ENCODE measurements at places on chromosomes 1 and 21.

DNA sequence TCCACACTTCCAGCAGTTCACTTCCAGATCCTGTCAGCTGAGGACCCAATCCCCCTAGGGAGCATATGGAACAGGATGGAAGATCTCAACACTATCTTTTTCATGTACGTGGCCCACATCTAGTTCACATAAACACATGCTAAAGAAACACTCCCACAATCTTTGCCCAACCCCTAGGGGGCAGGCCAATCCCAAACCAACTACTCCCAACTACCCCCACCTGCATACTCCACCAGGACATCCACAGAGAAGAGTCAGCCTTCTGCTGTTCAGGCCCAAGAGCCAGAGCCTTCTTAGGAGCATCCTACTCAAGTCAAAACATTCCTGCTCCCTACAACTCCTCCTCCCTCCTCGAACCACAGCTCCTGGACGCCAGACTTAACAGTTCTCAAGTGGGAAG lies 5.6 kb upstream of the SLC5A9 start:
- DNase-seq = no peak

GRCh38 chr21:31733551-31734149 lies 1.7 kb upstream of the SCAF4 start:
- no peak for DNase-seq

GRCh38 chr1:91712981-91713841 lies 172.7 kb downstream of the TGFBR3 start:
- no peak for DNase-seq

DNA sequence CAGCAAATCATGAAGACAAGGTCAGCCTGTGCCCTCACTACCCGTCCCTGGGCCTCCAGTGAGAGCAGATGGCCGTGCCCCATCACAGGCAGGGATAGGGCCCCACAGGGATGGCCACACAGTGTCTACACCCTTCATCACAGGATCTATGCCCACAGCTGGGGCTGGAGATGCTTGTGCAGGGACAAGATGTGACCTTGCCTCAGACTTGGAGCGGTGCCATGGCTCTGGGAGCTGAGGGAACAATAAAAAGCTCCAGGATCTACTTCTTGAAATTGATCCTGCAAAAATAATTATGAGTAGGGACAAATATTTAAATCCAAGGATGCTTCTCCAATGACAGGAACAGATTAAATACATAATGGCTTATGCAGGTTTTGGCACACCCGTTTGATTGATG lies 25.4 kb upstream of the TCEA3 start:
- no peak for DNase-seq

- DNase-seq = no peak
Observed at GRCh38 chr1:210681158-210681557, 352.5 kb downstream of the HHAT start.

GRCh38 chr1:19456968-19457441 lies 28.3 kb downstream of the CAPZB start:
- DNase-seq = no peak

GRCh38 chr1:201015551-201016091 lies 7.9 kb downstream of the KIF21B start:
- no peak for DNase-seq

DNA sequence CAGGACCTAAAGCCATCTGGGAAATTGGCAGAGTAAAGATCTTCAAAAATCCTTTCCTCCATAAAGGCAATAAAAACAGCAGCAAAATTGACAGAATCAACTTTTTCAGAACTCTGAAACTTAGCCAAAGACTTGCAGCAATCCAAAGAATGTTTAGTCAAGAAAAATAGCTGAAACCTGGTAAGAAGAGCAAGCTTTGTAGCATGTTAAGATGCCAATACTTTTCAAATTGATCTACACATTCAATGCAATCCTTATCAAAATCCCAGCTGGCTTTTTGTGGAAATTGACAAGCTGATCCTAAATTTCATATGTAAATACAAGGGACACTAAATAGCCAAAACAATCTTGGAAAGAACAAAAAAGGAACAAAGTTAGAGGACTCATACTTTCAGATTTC lies 23.8 kb upstream of the FAM163A start:
- no peak for DNase-seq

- DNase-seq = no peak
Observed at GRCh38 chr1:3886691-3887090, 13.4 kb downstream of the C1orf174 start.

- DNase-seq = no peak
Observed at GRCh38 chr1:25893116-25893515, 13.1 kb downstream of the STMN1 start.

GRCh38 chr1:225767634-225768540 lies 9.7 kb upstream of the SRP9 start:
- DNase-seq = no peak

DNA sequence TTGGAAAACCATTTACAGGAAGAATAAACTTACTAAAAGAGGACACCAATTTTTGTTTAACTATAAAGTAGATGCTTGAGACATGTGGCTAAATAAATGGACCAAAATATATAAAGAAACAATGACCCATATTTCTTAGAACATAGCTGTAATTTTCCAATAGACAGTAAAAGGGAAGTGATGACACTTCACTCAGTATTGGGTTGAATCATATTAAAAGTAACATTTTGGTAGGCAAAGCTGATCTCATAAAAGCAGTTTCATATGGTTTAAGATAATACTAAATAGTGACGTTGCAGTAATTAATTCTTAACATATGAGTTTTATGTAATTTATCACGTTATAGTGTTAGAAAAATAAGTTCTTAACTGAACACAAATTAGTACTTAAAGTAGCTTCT lies 308.9 kb upstream of the RUNX1 start:
- no peak for DNase-seq

GRCh38 chr21:41045534-41046268 lies 122.3 kb upstream of the BACE2 start:
- DNase-seq = no peak

GRCh38 chr1:153202006-153202405 lies 1.2 kb upstream of the LELP1 start:
- no peak for DNase-seq

DNA sequence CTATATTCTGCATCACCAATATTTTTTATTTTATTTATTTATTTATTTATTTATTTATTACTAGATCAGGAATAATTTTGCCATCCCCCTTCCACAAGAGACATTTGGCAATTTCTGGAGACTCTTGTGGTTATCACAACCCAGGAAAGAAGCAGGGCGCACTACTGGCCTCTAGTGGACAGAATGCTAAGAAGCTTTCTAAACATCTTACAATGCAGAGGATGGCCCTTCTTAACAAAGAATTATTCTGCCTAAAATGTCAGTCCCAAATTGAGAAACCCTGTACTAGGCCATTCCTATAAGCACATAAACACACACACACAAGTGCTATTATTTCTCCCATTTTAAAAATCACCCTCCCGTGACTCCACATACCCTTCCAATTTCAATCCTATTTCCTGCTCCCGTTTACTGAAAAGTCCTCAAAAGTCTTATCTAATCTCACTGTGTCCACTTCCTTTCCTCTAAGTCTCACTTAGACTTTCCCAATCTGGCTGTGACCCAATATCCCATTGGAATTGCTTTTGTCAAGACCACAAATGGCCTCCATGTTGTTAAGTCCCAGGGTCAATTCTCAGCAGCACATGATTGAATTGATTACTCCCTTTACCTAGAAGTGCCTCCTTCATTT lies 43.7 kb upstream of the RNF11 start:
- DNase-seq = no peak

GRCh38 chr1:168728473-168729404 lies at the start of gene DPT:
TSS of gene DPT (minus strand) at chr1:168729206. CDS start at chr1:168729174, 32 bp downstream.
- no peak for DNase-seq

GRCh38 chr1:38812981-38813380 lies 46.6 kb downstream of the RRAGC start:
- no peak for DNase-seq

GRCh38 chr1:51512606-51513005 lies 6.5 kb downstream of the EPS15 start:
- no peak for DNase-seq

GRCh38 chr1:173122958-173123852 lies 72.5 kb upstream of the TNFSF18 start:
- DNase-seq = no peak

- DNase-seq = no peak
Observed at GRCh38 chr1:180268556-180269075, 38.6 kb downstream of the LHX4 start.

DNA sequence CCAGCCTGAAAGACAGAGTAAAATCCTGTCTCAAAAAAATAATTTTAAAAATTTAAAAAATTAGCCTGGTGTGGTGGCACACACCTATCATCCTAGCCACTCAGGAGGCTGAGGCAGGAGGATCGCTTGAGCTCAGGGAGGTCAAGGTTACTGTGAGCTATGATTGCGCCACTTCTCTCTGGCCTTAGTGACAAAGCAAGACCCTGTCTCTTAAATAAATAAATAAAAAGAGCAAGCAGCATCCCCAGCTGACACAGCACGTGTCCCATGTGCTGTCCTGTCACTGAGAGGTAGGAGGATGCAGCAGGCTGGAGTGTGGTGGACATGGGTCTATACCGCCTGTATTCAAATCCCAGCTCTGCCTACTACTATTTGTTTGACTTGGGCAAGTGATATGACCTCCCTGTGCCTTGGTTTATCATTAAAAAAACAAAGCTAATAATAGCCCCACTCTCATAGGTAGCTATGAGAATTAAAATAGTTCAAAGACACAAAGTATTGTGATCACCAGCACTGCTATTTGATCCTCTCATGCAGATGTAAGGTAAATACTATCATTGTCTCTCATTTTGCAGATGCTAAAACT lies 22.2 kb upstream of the ECE1 start:
- DNase-seq = no peak

- DNase-seq = no peak
Observed at GRCh38 chr1:158186180-158186579, 5.5 kb downstream of the CD1D start.

- no peak for DNase-seq
Observed at GRCh38 chr1:45589861-45590260, 6.0 kb downstream of the NASP start.

GRCh38 chr1:52460694-52461093 lies 56.3 kb downstream of the PRPF38A start:
- DNase-seq = no peak

DNA sequence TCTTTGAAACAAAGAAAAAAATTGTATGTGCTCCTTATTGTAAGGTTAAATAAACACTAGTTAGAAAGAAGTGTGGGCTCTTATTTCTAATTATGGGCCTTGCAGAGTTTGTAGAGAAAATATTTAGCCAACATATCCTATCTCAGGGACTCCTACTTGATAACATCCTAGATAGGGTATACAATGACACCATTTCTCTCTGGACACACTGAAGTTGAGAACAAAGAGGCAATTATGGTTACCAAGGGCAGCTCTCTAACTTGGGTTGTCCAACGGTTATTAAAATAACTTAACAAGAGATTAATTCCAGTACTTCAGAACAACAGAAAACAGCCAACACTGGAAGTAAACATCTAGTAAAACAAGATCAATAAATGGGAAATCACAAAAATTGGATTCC lies 69.0 kb upstream of the ZC3H11B start:
- DNase-seq = no peak

GRCh38 chr1:202005958-202006357 lies 4.4 kb upstream of the ELF3 start:
- no peak for DNase-seq

- DNase-seq = no peak
Observed at GRCh38 chr1:213425376-213426030, 374.5 kb downstream of the RPS6KC1 start.

- no peak for DNase-seq
Observed at GRCh38 chr21:35015435-35016024, 33.6 kb downstream of the RUNX1 start.

- no peak for DNase-seq
Observed at GRCh38 chr1:84247425-84248220, 53.9 kb upstream of the SAMD13 start.

DNA sequence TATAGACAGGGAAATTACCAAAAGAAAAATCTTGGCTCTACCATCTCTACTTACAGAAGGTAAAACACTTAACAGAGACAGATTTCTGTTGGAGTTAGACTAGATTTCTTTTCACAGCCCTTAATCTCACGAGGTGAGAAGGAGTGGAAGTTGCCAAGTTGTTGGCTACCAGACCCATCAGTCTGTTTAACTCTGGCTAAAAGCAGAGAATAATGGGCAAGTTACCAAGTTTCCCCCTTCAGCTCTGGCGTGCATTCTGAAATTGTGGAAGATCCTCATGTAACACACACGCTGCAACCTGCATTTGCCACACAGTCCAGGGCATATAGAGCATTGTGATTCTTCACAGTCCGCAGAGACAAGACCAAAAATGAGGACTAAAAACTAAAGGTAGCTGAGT lies 49.3 kb downstream of the STX6 start:
- DNase-seq = no peak

DNA sequence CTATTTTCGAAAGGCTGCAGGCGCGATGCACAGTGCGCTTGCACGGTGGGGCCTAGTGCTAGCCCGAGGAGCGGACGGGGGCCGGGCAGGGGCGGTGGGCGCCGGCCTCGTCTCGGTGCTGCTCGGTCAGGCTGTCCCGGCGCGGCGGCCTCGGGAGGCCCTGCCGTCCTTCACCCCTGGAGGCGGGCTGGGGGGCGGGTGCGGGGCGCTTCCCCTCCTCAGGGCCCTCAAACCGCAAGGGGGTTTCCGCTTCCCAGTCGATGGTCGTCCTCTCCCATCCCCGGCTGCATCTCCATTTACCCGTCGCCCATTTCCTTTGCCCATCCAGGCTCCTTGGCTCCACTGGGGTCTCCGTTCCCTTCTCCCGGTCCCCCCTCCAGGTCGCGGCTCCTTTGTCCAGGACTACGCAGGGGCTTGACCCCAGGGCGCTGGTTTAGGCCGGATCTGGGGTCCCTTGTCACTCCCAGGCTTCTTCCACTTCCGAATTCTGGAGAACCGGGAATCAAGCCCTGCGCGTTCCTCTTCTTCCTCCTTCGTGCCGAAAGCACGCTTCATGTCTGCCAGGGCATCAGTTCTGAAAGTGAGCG lies 196.3 kb upstream of the LMO4 start:
- no peak for DNase-seq

- no peak for DNase-seq
Observed at GRCh38 chr21:34147792-34148418, 74.5 kb downstream of the MRPS6 start.

DNA sequence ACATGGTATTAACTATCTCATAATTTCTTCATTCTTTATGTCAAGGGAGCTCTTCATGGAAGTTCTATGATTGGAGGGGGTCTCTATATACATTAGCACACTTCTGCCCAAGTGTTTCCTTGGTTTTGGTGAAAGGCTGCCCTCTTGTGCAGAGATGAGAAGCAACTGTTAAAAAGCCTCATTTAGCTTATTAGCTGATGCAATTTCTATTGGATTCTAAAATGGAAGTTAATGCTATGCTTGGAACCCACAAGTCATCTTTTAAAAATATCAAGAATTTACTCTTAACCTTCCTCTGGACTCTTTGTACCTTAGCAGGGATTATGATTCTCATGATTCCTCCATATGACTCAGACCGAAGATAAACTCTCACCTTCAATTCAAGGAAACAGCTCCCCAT lies 328.9 kb downstream of the PTBP2 start:
- no peak for DNase-seq

- DNase-seq = no peak
Observed at GRCh38 chr1:155200920-155201319, 6.8 kb downstream of the THBS3 start.
